ENCODE measurements at places on chromosomes 5 and 9.
A peak's percentile ranks its signal among the peaks of the same experiment; 100 is the strongest.

- no peak for DNase-seq
These were observed 171.2 kb downstream of the GAPVD1 start for GRCh38 chr9:125432715-125433385.

- no peak for DNase-seq
These were observed 2.7 kb downstream of the S1PR3 start for GRCh38 chr9:88993871-88994460.

- DNase-seq, result no peak
These were observed 3.8 kb downstream of the PRDM12 start for GRCh38 chr9:130668196-130668595.

GRCh38 chr5:147454996-147455677, 54.7 kb downstream of the DPYSL3 start:
- peak; percentile 39 for DNase-seq

DNA sequence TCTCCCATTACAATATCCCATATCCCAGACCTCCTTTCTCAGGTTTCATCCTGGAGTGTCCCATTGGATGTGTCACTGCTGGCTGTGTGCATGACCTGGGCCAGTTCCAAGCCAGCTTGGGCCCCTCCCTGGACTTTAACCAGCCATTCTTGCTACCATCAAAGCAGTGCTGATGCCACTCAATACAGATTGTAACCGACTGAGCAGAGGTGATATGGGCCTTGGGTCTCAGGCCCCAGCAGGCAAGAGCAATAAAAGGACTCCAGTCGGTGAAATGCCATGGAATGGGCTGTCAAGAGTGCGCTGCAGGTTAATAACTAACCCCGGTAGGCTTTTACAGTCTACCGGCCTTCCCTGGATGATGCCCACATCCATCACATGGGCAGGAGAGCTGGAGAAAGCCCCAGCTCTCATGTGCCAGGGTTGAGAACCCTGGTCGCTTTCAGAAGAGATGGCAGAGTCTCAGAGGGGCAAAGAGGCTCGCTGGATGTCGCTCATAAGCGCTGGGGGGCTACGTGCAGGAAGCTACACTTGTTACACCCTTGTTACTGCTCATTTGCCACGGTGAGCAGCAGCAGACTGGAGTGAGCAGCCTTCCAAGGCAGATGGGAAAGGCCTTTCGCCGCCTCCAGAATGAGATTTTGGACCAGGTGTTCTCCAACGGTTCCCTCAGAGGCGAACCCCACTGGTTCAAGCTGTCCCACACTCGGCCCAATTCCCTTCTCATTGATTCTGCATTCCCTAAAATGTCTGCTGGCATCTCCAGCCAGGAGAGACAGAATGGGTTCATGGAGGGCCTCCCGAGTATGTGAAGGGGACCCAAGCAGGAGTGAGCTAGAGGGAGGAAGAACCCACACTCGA, 13.2 kb downstream of the EPB41L4B start:
- no peak for DNase-seq

DNA sequence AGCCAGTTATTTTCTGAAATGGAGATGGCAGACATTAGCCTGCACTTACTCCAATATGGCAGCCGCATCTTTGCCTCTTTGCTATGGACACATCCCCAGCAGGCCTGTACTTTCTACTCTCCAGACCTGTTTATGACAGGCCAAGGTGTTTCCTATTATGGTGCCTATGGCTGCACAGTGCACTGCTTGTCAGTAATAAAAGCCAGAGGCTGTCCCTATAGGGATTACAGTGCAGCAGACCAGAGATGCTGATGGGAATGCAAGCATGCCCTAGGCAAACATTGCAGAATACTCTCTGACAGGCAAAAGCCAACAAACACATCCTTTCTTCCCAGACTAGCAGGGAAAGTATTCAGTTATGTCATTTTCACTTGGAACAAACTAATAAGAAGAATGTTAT, 442.9 kb downstream of the RAB3C start:
- no peak for DNase-seq

DNA sequence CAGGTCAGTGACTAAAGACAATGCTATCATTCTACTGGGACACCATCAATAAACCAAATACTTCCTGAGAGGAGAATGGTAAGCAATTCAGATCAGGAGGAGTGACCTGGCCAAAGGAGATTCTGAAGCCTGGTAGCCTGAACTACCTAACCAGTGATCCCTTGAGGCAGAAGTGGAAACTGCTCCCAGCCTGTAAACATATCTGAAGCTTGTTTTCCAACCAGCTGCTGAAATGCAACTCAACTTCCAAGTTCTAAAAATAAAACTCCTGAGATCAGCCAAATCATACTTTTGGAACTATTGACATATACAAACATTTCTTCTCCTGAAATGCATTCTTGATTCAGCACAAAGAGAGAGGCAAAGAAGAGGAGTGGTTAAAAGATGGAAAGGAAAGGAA, 204.1 kb downstream of the EBF1 start:
- no peak for DNase-seq

DNA sequence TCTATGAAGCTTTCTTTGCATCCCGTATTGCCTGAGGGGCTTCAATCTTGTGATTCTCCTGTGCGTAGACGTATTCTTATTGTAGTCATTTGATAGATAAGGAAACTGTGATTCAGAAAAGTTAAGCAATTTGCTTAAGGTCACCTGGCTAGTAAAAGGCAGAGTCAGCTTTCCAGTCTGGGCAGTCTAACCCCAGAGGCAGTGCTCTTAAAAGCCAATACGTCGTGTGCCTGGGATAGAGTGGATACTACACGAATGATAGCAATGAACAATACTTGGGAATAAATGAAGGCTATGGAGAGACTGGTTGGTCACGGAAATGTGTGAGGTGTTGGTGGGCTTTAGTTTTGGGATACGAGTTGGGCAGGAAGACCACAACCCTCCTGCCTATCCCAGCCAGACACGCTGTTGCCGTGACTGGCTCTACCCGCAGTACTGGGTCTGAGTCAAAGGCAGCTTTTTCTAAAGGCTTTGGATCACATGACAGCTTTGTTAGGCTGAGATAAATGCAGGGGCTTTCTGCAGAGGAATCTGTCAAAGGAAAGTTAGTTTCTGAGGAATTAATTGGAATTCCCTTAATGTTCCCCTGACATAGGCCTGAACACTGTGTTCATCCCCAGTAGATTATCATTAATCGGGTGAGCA, 302.6 kb downstream of the KIF4B start:
- no peak for DNase-seq

DNA sequence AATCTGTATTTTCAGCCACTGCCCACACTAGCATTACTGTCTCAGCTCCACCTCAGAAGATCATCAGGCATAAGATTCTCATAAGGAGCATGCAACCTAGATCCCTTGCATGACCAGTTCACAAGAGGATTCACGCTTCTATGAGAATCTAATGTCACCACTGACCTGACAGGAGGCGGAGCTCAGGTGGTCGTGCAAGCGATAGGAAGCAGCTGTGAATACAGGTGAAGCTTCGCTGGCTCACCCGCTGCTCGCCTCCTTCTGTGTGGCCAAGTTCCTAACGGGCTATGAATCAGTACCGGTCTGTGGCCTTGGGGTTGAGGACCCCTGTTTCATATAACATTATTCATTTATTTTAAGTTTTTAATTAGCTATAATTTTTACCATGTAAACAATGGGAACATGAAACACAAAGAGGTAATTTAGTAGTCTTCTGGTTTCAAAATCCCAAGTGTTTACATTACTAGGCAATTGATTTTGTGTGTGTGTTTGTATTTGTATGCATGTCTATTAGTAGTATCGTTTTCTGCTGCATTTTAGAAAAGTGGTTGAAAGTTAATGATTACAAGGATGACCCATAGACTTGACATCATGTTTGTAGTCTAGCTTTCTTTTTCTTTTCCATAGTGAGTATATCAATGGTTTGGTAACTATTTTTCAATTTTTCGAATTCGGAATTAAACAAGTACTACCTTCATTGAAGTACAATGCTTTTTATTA, 159.4 kb downstream of the TENT4A start:
- no peak for DNase-seq

DNA sequence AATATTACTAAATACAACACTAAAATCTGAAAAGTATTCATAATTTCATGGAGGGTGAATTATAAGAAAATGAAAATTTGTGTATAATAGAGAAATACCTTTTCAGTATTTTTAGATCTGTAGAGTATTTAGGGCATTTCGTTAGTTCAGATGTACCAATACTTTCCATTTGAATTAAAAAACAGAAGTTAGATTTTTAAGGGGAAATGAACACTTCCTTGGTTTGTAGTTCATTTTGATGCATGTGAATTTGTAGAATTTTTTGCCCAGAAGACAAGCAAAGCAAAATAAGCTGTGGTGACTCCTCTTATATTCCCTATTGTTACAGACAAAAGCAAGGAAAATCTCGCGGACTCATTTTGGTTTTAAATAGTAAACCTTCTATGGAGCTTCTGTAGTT, 209.0 kb upstream of the RPS23 start:
- DNase-seq, result no peak

GRCh38 chr5:181221792-181222629, 1.1 kb upstream of the TRIM41 start:
- DNase-seq, result peak; percentile 99

DNA sequence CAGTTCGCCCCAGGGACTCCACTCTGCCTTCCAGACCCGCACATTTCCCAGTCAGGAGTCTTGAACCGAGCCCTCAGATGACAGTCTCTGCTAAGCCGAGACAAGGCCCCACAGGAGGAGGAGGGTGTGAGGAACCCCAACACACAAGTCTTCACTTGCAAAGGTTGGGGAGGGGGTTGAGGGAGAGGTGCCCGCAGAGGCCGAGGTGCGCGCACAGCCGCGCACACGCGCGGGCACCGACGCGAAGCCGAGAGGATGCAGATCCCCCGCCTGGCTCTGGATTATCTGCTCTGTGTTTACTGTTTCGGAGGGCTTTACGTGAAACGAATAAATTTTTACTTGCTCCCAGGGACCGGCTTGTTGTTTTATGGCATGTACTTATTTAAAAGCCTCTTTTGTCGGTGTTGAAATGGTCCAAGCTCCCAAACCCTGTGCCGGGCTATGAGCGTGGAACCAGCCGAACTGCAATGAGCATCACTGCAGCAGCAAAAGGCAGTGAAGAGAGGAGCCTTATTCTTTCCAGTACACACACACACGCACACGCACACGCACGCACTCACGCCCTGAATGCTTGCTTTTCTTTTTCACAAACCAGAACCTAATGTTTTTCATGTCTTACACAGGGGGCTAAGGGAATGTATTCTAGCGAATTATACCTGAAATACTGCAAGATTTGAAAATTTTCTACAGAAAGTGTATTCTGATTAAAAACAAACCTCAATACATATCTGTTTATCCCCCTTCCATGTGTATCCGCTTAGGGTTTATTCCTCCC, 297.7 kb downstream of the PARP8 start:
- DNase-seq, result no peak

DNA sequence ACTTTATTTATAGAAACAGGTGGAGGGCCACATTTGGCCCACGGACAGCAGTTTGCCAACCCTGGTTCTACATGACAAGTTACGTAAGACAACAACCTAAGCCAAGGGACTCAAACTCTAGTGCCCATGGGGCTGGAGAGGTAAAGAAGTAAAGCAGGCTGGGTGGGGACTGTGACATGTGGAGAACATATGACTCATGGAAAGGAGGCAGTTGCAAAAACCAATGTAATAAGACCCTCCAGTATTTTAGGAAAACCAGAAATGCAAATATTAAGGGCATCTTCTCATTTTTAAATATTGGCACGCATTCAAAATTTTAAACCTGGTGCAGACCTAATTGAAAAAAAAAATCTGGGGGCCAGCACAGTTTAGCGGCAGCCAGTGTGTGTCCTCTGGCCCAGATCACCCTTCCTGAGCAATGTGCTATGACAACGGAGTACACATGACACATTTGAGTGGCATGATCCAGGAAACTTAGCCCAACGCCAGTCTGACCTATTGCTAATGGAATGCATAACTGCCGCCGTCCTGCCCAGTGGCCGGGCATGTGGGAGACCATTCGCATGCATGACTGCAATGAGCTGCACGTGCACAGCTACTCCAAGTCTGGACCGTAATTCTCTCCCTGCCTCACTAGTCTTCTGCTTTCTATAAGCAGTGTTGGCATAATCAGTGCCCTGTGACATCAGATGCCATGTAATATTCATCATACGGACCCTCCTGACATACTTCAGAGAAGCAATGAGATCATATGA, 97.2 kb downstream of the SH3TC2 start:
- DNase-seq, result peak; percentile 100

DNA sequence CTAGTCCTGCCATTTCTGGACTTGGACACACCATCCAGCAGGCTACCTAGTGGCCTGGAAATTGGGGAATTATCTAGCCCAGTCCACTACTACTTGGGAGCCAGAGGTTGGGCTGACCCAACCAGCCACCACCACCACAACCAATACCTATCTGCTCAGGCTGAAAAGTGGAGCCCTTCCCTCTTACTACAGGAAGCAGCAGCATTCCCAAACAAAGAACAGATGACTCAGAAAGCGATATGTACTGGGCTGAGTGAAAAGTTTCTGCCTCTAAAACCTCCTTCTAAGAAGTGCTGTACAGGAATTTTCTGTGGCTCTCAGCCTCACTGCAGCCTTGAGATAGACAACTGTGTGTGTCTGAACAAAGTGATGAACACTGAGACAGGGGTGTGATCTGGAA, 279.4 kb downstream of the CDH10 start:
- no peak for DNase-seq

- DNase-seq, result no peak
These were observed 40.7 kb upstream of the RNU6ATAC start for GRCh38 chr9:134204991-134205578.

- DNase-seq, result no peak
These were observed 780 bp downstream of the CDC37L1 start for GRCh38 chr9:4680173-4680525.

- DNase-seq, result peak; percentile 28
These were observed 6.1 kb downstream of the SARDH start for GRCh38 chr9:133731876-133732638.

DNA sequence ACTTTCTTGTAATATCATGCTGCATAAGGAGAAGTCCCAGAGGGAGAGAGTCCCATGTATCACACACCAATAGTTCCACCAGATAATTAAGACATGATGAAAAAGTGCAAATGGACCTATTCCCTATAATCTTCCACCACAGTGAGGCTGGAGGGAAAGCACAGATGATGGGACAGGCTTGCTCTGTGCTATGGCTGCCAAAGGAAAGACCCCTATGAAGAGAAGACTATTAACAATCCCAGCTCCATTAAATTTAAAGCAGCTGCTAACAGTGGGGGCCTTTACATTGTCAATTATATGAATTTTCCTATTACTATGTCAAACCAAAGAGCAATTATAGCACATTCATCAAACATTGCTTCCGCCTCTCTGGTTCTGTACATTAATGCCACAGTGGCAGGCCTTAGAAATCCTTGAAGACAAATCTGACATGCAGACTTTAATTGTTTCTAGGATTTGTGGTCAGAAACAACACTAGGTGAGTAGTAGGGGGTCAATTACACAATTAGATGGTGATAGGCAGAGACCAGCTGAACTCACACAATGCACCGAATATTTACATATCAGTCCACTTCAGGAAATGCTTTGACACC, 551.3 kb downstream of the TLE1 start:
- no peak for DNase-seq

GRCh38 chr5:150137168-150137957, 18.3 kb downstream of the PDGFRB start:
- no peak for DNase-seq

DNA sequence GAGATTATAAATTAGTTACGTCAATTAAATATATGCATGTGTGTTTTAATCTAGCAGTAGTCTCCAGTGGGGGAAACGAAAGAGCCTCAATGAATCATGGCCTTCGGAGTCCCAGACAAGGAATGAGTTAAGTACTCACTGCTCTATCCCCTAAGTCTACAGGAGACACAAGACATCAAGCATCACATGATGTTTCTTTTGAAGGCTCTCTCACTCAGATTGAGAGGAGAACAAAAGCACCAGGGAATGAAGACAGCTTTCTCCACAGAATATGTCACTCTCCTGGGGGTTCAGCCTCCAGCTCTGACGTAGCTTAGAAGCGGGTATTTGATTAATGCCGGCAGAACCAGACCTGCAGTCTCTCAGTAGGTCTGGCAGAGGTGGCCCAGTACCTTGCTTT, 381.4 kb downstream of the ACTL7B start:
- DNase-seq, result no peak

Measured in HFFc6 (cell line).